HFFc6 (cell line): ENCODE measurements at places on chromosomes 2 and 18.

DNA sequence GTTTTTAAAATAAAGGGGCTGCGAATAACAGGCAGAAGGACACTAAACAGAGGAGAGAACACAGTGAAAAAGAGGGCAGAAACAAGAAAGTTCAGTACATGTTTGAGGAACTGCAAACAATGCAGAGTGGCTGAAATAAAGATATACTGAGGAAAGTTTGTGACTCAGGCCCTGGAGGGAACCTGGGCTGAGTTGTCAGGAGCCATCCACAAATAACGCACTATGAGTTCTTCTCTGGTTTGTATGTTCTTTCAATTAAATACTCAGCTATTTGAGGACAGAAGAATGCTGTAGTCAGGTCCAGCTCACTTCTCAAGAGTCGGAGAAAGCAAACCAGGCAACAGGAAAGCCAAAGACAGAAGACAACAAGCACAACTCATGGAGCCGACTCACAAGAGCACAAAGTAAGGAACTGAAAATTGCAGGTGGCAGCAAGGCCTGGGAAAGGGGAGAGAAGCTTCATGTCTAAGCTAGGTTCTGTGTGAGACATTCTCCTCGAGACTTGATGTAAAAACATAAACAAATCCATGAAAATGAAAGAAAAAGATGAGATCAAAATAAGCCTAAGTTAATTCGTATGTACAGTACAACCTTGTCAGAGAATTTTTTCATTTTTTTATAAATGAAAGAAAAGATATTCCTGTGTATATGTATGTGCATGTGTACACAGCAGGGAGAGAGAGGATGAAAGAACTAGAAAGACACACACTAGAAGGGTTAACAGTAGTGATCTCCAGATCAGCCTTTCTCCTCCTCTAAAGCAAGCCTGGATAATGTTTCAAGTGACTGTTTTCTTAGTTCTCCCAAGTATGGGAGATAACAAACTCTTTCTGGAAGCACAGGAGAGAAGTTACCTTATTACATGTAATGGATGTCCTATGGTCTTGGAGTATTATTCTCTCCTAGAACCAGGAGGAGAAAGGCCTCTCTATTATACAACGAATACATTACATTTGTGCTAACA is 41.5 kb downstream of the CHN1 start:
- DNase-seq: no peak

GRCh38 chr2:206584323-206585116 is 57.8 kb upstream of the FAM237A start:
- DNase-seq: no peak

GRCh38 chr2:46420945-46421344 is 58.4 kb upstream of the TMEM247 start:
- DNase-seq: no peak

DNA sequence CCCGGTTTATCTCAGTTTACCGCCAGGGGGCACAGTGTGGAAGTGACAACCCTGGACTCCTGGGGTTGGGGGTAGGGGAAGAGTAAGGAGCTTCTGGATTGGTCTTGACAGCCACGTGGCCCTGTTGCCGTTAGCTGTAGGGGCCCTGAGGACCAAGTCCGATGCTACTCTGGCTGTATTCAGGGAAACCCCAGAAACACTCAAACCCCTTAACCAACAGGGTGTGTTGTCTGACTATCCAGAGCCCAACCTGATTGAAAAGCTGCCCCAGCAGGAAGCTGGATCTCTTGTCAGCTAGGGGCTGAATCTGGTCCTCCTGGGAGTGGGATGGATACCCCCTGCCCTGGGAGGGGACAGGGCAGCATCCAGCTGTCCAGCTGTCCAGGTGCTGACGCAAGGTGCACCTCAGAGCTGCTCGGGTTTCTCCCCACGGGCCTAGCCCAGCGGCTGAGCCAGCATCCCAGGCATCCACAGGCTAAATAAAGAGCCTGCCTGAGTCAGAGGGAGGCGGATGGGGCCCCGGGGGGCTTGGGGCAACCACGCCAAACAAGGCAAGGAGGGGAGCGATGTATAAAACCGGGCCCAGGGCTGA is 3.1 kb upstream of the GMPPA start:
- peak; percentile 71 for DNase-seq

GRCh38 chr2:98828793-98829371 is 98.0 kb upstream of the MGAT4A start:
- no peak for DNase-seq

- no peak for DNase-seq
These were observed 257.8 kb upstream of the GALNT5 start for GRCh38 chr2:156999661-157000060.

- DNase-seq: no peak
These were observed 925.7 kb downstream of the EPHA4 start for GRCh38 chr2:220646424-220646823.

DNA sequence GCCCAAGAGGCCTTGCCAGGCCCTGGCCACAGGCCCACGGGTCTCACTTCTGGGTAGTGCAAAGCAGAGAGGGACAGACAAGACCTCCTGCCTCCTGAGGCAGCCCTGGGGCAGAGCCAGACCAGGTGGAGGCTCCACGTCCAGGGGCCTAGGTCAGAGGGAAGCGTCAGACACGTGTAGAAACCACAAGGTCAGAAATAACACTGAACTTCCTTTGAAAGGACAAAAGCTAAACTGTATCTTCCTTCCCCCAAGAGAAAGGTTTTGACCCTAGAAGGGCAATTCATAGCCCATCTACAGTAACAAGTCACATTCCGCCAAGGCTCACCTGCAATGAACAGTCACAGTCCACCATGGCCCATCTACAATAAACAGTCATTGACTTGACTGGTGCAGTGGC is 17.9 kb downstream of the SDC1 start:
- DNase-seq: no peak

GRCh38 chr2:127690696-127691095 is 10.6 kb upstream of the SFT2D3 start:
- DNase-seq: no peak

GRCh38 chr2:36783246-36783645 is 86.7 kb downstream of the VIT start:
- no peak for DNase-seq

GRCh38 chr2:75562513-75562864 is 1.8 kb upstream of the EVA1A start:
- DNase-seq: no peak

DNA sequence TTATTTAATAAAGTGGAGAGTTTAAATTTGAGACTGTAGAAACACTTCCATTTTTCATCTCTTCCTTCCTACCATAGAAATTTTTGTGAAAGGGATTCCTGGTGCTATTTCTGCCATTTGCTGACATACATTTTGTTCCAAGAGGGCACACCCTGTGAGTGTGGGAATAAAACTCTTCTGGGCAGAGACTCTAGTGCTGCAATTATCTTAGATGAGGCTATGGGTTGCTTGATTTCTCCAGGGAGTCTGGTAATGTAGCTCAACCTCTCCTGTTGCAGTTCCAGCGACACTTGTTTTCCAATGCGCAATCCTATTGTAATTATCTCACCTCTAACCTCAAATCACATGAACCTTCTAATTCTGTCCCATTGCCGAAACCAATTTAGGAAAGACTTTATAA is 60.1 kb upstream of the ZSWIM2 start:
- no peak for DNase-seq

DNA sequence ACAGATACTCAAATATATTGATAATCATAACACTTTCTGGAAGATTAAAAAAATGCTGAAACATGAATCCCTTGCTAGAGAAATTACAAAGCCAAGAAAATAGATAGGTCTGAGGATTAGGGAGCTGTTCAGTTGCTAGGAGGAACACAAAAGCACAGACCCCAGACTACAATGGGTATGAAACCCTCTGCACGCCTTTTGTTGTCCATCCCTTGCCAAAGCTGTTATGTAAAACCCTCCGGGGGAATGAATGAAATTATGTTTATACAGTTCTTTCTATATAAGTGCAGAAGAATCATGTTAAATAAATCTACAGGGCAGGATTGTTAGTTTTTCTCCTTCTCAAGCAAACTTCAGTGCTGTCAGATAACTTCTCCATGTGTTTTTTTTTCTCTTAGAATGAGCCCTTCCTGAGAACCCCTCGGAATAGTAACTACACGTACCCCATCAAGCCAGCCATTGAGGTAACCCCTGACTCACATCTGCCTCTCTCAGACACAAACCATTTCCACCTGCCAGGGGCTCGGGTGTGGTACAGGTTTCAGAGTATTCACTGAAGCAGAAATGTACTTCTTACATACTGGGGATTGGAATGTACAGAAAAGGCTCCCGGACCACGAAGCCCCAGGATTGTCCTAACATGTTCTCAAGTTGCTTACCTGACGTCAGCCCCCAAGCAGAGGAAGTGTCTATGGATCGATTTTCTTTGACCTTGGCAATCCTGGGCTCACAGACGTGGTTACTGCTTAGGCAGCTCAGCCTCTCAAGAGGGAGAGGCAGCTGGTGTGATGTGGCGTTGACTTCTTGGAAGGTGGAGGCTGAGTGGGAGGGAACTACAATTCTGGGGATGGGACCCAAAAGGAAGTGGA is 118.0 kb downstream of the PLB1 start:
- DNase-seq: no peak

DNA sequence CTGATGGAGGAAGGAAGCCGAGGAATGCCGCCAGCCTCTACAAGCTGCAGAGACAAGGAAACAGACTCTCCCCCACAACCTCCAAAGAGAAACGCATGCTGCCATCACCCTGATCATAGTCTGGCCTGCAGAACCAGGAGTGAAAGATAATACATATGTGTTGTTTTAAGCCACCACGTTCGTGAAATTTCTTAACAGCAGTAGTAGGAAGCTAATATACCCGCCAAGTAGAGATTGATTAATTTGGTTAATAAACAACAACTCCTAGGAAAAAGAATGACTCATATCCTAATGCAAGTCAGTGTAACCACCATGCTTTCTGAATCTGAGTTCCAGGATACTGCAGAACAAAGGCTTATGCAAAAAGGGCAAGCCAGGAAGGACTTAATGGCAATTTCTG is 36.6 kb downstream of the LONRF2 start:
- peak; percentile 21 for DNase-seq

- DNase-seq: no peak
These were observed 48.1 kb upstream of the FHOD3 start for GRCh38 chr18:36249392-36249791.

- DNase-seq: no peak
These were observed 23.3 kb upstream of the FAM237A start for GRCh38 chr2:206619011-206619410.

- no peak for DNase-seq
These were observed 281.9 kb downstream of the ZEB2 start for GRCh38 chr2:144237830-144238627.

GRCh38 chr2:144675331-144675730 is 155.4 kb upstream of the ZEB2 start:
- no peak for DNase-seq

DNA sequence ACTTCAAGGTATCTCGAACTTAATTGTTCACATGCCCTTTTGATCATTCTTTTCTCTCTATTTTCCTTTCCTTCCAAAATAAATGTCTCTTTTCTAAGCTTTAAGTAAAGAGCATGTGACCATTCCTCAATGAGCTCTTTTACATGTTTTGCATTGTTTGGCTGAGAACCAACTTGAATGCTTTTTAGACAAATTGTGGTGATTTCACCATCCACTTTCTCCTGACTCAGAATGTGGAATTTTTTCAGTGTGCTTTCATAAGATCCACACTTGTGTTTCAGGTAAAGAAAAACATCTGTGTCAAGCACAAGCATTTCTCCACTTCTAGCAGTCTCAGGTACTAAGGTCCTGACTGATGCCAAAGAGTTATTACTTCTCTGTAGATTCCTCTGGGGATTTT is 10.7 kb downstream of the RBM43 start:
- DNase-seq: peak; percentile 74

DNA sequence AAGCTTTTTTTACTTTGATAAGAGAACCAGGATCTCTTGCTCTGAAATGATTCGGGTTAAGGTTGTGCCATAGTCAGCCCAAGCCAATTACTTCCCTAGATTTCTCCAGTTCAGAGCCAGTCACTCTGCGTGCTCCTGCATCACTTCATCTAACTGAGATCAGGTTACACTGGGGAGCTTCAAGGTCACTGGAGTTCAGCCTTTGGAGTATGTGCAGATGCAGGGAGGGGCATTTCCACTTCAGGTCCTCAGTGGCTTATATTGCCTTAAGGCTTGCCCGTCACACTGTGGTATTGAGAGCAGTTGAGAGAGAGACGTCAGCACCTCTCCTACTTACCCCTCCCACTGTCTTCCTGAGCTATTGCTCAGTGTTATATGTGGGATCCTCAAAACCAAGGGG is 317.8 kb downstream of the EPHA4 start:
- DNase-seq: no peak

DNA sequence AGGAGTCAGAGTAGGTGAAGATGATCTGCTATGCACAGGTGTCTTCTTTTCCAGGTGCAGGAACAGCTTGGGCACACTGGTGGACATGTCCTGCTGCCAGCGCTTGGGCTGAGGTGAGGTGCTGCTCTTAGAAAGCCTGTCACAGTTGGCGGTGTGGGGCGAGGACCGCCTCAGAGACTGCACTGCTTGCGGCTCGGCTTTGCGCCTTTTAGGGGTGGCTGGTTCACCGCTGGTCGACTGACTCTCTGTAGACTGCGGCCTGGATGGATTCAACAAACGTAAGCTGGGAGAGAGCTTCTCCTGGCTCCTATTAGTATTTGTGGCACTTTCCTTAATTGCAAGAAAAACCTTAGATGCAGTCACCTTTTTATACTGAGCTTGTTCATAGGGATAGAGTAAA is 1.7 kb downstream of the MSL3B start:
- no peak for DNase-seq

GRCh38 chr18:79506191-79507075 is 110.7 kb downstream of the NFATC1 start:
- no peak for DNase-seq

DNA sequence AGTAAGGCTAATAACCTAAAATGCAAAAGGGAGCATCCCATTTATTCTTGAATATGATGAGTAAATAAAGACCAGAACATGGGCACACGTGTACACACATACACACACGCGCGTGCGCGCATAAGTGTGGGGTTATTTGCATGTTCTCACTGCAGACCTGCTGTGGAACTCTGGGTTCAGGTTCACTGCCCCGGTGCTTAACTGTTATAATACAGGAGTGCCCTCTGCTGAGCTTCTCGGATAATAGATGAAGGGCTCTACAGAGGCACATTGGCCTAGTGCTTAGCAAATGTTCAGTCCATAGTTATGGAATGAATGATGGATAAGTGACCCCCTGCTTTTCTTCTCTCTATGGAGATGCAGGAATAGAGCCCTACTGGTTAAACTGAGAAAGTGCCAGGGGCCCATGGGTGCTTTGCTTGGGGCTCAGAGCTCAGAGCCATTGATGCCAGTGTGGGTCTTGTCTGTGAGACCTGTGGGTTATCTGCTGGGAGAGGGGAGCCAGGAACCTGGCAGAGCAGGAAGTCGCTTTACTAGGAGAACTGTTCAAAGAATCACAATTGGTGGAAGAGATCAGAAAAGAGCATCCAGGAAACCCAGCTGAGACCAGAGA is 3.6 kb upstream of the ARL4C start:
- peak; percentile 48 for DNase-seq

DNA sequence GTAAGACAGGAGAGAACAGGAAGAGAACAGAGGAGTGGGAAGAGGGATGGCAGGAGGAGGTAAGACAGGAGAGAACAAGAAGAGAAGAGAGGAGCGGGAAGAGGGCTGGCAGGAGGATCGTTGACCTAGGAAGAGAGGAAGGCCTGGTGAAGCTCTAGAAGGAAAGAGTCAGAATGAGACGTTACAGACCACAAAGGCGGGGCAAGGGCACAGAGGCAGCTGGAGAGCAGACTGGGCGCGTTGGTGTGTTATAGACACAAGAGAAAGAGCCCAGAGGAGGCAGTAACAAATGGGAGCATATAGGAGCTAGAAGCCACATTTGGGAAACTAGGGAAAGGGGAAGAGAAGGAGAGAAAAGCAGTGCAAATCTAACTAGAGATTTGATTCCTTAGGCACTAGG is 26.6 kb downstream of the PTRHD1 start:
- no peak for DNase-seq

GRCh38 chr2:234444893-234445292 is 52.0 kb downstream of the ARL4C start:
- peak; percentile 95 for DNase-seq
